ENCODE measurements at places on chromosomes 11 and 22.

DNA sequence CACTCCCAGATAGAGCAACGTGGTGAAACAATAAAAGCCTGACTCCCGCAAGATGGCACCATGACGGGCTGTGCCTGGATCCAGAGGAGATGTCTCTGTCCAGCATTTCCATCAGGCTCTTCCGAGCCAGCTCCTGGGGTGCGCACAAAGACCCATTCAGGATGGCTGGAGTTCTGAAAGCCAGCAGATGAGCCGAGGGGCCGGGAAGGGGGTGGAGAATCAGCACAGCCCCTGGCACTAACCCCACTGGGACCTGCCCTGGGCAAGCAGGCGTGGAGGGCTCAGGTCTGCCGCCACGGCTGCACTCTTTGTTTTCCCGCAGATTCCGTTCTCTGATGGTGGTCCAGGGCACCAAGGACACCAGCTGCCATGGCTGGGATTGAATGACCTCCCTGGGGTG lies 97.2 kb upstream of the BLID start:
- no peak for ATAC-seq

DNA sequence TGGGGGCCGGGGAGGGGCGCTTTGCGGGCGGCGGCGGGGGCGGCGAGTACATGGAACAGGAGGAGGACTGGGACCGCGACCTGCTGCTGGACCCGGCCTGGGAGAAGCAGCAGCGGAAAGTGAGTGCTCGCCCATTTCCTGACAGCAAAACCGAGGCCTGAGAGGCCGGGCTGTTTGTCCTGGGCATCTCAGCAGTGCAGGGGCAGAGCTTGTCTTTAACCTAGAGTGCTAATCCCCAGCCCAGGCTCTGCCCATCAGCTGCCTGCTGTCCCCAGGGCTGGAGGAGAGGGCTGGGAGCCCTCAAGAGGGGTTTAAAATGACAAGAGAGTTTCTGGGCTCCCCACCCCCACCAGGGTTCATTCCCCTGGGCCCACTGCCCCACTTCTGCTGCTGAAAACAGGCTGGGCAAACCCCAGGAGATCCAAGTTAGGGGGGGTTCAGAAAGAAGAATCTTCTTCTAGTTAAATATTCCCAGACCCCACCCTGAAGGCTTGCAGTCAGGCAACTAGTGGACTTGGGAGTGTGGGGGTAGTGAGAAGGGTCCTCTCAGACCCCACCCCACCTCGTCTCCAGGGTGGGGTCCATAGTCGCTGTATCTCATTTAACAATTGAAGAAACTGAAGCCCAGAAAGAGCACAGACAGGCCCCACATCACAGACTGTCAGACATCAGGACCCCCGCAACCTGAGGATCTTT lies 411 bp downstream of the ACTN3 start:
- no peak for ATAC-seq

- no peak for ATAC-seq
Observed at GRCh38 chr11:133967599-133968238, 11.0 kb upstream of the IGSF9B start.

GRCh38 chr11:76839311-76839710 lies 21.4 kb upstream of the ACER3 start:
- peak; percentile 49 for ATAC-seq

GRCh38 chr22:50550395-50550794 lies 4.7 kb downstream of the KLHDC7B start:
- no peak for ATAC-seq

Data from esophagus mucosa (tissue), 1 donor.